ENCODE measurements at places on chromosomes 1 and 21.

GRCh38 chr1:18816808-18817207, 42.7 kb downstream of the TAS1R2 start:
- no peak for DNase-seq

- DNase-seq: no peak
Observed at GRCh38 chr1:51344602-51345299, 14.4 kb upstream of the TTC39A start.

GRCh38 chr1:28507247-28507645, 1.4 kb downstream of the RCC1 start:
- DNase-seq: no peak

DNA sequence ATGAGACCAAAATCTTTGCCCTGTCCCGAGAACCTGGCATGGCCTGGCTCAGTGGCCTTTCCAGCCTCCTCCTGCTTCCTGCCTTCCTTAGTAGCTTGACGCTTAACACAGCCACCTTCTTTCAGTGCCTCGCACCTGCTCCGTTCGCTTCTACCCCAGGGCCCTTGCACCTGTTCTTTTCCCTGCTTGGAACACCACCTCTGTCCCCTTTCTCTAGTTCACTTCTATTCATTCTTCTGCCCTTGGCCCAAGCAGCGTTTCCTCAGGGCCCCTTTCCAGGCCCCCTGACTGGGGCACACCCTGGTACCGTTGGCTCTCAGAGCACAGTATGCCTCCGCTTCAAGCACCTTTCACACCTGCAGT, 9.0 kb upstream of the HTR6 start:
- DNase-seq: no peak

DNA sequence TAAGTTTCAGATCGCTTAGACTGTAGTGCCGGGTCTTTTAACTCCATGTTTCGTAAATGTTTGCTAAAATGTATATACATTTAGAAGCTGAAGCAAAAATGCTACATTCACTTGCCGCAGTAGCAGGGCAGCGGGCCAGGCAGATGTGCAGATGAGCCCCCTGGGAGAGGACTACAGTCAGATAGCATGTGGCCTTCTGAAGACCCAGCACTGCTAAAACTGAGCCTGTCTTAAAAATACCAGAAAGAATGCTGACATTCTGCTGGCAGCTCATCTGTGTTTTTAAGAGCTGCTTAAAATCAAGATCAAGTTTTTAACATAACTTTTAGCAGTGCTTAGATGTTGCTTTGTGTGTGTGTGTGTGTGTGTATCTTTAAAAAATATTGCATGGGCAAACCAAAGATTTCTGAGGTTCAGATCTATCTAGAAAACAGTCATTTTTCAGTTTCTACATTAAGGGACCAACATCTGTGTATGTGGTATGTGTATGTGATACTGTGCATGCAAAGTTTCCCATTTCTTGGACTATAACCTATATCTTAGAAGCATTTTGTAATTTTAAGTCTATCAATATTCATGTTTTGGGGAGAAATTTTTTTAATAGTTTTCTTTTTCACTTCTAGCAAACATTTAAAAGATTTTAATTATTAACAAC, 31.7 kb downstream of the CHRM3 start:
- DNase-seq: no peak

DNA sequence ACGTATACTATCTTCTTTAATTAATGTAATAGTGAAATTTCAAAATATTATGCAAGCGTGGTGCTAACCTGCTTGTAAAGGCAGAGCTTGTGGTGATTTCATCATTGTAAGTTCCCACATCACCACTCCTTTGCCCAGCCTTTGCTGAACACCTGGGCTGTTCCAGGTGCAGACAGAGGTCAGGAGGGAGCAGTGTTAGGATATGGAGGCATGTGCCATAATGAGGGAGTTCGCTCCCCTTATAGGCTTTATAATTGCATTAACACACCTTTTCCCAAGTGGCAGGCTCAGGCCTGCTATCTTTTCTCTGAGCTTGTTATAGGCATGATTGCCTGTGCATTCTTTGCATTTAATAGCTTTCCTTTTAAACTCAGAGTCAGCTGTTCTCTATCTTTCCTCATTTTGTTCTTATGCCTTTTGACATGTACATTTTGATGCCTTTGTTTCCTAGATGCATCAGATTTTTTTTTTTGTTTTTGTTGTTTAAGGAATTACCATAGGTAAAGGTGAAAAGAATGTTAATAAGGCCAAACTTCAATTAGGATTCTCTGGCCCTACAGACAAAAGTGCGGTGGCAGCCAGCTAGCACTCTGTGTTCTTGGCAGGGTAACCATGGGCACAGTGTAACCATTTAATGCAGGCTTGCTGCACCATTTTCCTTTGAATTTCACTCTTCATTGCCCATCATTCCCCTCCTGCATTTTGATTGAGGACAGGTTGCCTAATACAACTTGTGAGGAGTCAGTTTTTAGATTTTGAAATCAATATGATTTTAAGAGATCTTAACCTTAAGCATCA, 12.6 kb downstream of the NPL start:
- DNase-seq: no peak

GRCh38 chr1:183810756-183811544, 6.0 kb downstream of the RGL1 start:
- no peak for DNase-seq

GRCh38 chr21:45919593-45919992, 62.0 kb upstream of the COL6A1 start:
- DNase-seq: no peak

DNA sequence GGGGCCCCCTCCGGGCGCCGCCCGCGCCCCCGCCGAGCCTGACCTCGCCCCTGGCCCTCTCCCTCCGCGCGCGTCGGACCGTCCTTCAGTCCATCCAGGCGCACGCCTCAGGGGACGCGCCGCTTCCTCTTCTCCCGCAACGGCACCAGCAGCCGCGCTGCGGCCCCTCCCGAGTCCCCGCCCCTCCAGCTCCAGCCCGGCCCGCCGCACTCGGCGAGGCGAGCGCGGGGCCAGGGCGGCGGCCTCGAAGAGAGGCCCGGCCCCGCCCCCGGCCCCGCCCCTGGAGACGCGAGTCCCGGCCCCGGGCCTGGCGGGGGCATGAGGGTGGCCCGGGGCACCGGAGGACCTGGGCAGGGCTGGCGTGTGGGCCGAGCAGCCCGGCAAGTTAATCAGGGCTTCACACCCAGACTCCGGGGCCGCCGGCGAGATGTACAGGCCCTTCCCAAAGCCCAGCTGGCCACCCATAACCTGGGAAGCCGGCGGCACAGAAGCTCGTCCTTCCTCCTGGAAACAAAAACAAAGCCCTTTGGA, at the start of gene IGSF3:
IGSF3 (minus strand) TSS at position 159 of the 531 bp plus-strand sequence. CDS start 1,407 bp downstream, outside the sequence.
- peak; percentile 55 for DNase-seq

DNA sequence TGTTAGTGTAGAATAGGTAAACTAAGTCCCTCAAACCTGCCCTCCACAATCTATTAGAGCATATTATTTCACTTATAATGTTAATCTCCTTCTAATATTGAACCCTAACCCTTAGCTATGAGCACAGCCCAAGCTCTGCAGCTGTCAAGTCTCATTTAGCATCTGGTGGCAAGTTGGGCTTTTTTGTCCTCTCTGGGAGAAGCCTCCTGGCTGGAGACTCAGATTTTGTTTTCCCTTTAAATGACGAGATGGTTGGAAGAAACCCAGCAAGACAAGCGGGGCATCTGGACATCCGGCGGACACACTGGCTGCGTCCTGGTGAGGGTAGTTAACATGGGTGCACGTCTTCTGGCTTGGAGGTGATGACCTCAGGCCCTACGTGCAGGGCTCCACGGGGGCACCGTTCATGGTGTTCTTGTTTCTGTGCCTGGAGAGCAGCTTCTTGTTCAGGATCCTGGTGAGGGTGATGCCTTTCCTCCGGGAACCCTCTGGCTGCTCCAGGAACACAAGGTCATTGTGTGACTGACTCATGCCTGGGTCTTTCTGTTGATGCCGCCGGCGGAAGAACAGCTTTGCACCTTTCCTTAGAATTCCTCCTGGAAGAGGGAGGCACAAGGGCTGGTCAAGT, 9.7 kb upstream of the PRDM15 start:
- no peak for DNase-seq

DNA sequence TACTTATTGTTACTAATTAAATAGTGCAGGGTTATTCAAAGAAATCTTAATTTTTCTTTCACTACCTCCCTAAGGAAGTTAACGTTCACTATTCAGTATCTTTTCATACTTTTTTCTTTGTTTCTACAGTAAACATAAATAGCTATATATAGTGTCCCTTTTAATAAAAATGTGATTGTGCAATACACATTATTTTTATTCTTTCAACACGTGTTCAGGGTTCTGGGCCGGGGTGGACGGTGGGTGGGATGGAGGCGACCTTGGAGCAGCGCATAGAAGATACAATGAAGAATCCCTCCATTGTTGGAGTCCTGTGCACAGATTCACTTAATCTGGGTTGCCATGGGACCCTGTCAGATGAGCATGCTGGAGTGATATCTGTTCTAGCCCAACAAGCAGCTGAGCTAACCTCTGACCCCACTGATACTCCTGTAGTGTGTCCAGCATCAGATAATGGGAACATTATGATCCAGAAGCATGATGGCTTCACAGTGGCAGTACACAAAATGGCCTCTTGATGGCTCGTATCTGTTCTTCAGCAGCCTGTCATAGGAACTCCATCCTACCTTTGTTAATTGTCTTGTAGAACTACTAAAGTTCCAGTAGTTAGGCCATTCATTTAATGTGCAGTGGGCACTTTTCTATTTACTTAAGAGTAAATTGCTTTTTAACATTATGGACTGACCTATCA, 155.9 kb upstream of the L1TD1 start:
- DNase-seq: no peak

GRCh38 chr1:157925419-157926166, 67.9 kb upstream of the KIRREL1 start:
- no peak for DNase-seq

GRCh38 chr1:205447457-205448341, 8.1 kb downstream of the BLACAT1 start:
- no peak for DNase-seq

- no peak for DNase-seq
Observed at GRCh38 chr1:227042292-227042691, 102.2 kb downstream of the COQ8A start.

DNA sequence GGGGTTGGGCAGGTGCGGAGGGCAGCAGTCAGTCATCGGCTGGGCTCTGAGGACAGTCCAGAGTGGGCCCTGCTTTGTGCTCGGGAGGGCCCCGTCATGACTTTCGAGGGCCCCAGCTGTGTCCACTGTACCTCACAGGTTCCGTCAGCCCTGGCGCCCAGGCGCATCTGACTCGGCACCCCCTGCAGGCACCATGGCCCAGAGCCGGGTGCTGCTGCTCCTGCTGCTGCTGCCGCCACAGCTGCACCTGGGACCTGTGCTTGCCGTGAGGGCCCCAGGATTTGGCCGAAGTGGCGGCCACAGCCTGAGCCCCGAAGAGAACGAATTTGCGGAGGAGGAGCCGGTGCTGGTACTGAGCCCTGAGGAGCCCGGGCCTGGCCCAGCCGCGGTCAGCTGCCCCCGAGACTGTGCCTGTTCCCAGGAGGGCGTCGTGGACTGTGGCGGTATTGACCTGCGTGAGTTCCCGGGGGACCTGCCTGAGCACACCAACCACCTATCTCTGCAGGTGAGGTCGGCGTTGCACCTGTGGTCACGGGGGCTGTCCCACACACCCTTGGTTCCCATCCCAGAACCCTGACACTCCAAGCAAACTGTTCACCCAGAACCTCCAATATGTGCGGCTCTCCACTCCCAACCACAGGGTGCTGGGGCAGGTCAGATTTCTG, 7.8 kb downstream of the PODN start:
- DNase-seq: no peak

- no peak for DNase-seq
Observed at GRCh38 chr21:42794551-42794950, 84.8 kb downstream of the WDR4 start.

DNA sequence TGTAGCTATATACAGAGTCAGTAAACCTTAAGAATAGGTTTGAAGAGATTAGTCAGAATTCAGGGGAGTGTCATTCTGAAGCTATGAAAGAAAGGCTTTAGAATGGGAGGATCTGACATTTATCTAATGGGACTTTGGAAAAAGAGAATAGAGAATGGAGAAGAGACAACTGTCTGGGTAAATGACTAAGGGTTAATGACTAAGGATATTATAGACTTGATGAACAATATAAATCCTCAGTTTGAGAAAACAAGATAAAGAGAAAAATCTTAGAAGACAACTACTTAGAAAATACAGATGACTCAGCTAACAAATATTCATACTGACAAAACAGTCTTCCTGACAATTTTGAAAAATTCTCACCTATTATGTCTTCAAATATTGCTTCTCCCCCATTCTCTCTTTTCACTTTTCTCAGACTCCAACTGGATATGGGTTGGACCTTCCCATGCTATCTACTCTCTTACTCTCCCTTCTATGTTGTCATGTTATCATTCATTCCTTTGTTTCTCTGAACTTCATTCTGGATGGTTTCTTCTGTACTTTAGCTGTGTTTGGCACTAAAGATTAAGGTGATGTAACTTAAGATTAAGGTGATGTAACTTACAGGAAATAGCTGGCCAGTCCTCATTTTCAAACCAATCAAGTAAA, 20.4 kb downstream of the SLC16A1 start:
- DNase-seq: no peak

GRCh38 chr1:16888860-16889816, 6.6 kb upstream of the RNU1-2 start:
- peak; percentile 85 for DNase-seq

- no peak for DNase-seq
Observed at GRCh38 chr1:218699421-218699820, 354.3 kb downstream of the TGFB2 start.

DNA sequence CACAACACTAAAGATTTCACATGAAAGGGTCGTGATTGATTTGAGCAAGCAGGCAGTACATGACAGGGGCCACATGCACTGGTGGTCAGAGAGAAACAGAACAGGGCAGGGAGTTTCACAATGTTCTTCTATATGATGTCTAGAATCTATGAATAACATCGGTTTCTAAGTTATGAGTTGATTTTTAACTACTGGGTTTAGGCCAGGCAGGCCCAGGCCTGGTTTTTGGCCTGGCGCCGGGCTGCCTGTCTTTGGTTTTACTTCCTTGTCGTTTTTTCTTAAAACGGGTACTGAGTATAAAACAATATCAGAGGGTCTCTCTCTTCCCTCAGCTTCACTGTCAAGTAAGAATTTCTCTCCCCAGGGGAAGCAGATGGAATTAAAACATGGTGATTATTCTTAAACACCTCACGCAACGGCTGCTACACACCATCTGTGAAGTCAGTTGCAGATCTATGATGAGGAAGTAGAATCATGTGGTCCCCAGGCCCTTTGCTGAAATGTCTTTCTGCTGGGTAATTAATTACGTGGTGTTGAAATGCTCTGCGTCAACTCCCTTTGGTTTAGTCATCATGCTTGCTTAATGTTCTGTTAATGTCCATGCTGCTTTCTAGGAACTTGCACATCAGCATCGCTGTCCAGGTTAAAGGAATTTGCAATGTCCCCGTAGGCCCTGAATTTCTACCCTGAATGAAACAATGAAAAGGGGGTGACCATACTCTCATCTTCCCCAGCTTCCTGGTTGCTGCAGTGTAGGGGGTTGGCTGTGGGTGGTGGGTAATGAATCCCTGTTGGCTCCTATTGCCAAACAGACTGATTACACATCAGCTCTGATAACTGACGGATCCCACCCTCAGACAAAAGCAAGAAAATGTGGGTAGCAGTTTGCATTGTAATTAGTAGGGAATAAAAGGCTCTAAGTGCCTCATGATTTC, 70.3 kb downstream of the SERINC2 start:
- peak; percentile 23 for DNase-seq

Measured in renal pelvis (tissue), 12 donors.